ENCODE measurements at places on chromosomes 5 and 9.

- no peak for DNase-seq
These were observed 173.5 kb downstream of the C5orf15 start for GRCh38 chr5:133794771-133795415.

GRCh38 chr5:72363166-72363802 is 43.1 kb downstream of the PTCD2 start:
- no peak for DNase-seq

DNA sequence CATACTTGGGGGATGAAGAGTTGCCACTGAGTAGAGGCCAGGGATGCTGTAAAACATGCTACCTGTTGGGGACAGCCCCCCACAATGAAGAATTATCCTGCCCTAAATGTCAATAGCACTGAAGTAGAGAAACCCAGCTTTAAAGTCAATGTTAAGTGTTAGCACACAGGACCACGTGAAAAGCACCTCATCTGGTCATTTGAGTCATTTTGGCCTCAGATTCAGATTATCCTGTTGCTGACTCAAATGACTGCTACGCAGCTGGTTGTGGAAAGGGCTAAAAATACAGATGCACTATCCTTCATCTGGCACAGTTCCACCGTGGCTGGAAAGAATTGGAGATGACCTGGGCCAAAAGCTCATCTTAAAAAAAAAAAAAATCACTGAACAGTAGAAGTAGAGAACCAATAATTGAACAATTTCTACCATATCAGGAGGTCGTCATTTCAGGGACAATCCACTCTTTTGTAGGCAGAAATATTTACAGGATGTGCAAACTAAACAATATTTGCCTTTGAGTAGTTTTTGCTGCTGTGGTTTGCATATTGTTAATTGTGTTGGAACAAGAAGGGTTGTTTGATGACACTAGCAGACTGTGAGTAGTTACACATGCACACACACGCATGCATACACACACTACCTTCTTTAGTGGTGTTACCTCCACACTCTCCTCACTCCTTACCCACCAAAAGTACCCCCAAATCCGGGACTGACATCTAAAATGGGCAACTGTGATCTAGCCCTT is 195.3 kb upstream of the KLF9 start:
- DNase-seq: no peak

DNA sequence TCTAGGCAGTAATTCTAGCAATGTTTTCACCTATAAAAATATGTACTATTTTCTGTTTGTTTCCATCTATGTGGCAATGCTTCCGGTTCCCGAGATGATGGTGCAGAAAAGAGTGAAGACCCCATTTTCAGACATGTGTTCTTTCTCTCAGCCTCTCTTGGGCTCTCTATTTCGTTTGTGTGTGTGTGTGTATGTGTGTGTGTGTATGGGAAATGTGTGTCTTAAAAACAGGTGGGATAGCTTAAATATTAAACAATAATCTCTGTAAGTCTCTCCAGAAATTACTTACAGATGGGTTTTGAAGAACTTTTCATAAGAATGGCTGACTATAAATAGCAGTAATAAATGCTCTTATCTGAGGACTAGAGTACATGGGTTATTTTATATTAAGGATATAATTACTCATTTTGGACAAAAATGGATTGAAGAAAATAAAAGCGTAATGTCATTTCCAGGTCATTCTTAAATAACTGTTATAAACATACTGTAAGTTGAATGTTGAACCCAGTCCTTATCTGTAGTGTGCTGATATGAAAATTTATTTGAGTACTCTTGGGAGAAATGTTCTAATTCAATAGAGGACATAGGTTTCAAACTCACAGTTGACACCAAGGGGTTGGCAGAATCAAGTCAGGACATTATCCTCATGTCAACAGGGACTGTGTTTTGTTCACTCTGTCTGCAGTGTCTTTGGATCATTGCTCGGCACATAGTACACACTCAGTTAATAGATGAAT is 31.1 kb downstream of the PCSK5 start:
- no peak for DNase-seq

- no peak for DNase-seq
These were observed 41.6 kb downstream of the GADD45G start for GRCh38 chr9:89646189-89646939.

- DNase-seq: no peak
These were observed 182.8 kb downstream of the MCTP1 start for GRCh38 chr5:95102080-95102479.

DNA sequence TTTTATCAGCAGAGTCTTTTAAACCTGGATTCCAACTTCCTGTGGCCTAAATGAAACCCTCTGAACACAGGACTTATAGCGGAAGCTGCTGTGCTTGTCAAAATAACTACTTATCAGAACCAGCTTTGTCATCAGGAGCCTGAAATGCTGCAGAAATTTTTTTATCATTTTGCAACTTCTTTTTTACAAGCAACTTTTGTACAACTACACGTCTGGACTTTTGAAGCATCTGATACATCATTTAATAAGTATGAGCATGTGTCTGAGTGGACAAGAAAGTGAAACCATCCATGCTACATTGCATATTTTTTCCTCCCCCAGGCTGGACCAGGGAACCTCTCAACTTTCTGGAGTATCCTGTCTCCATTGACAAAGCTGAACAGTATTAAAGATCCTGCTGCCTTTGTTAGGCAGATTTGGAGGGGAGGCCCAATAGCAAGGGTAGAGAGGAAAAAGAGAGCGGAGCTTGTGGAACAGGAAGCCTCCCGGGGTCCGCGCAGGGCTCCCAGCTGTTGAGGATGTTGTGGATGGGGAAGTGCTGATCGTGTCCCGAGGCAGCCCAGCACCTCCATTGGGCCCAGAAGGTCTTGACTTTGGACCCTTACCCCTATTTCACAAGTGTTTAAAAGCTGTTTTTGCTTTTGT is 196.6 kb downstream of the MSX2 start:
- DNase-seq: no peak

- DNase-seq: no peak
These were observed 320.9 kb downstream of the NTRK2 start for GRCh38 chr9:84990416-84990815.

GRCh38 chr9:99986642-99987041 is 80.2 kb downstream of the STX17 start:
- DNase-seq: no peak

DNA sequence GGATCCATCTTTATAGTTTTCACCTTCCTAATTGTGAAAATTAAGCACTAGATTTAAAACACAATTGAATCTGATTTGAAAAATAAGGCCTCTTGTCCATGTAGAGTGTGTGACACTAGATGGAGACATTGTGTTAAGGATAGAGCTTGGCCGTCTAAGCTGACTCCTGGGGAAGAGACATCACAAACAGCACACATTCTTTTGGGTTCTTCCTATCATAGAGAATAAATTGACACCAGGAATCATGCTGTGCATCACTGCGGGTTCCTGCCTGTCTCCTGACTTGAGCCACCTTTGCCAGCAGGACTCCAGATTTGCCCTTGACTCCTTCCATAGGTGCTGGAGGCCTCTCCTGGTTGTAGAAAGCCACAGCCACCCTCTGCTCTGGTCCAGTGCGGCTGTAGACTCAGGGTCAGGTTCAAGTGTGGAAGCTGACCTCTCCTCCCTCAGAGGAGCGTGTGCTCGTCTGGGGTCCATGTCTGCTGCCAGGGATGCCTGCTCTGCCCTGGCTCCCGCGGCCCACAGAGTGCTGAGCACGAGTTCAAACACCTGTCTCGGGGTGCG is 11.2 kb downstream of the ROPN1L start:
- peak; percentile 37 for DNase-seq

DNA sequence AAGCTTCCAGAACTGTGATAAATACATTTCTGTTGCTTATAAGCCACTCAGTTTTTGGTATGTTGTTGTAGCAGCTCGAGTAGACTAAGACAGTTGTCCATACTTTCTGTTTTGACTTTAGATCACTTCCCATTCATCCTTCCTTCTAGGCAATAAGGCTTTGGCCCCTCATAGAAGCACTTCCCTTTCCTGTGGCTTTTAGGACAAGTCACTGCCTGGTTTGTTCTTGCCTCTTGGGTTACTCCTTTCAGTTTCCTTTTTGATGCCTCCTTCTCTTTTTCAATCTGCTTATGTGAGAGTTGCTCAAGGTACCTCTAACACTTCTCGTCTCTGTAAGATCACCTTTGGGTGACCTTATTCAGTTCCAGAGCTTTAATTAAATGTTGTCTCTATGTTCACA is 72.4 kb upstream of the NTRK2 start:
- DNase-seq: no peak

GRCh38 chr5:41940641-41941040 is 15.6 kb downstream of the FBXO4 start:
- no peak for DNase-seq

DNA sequence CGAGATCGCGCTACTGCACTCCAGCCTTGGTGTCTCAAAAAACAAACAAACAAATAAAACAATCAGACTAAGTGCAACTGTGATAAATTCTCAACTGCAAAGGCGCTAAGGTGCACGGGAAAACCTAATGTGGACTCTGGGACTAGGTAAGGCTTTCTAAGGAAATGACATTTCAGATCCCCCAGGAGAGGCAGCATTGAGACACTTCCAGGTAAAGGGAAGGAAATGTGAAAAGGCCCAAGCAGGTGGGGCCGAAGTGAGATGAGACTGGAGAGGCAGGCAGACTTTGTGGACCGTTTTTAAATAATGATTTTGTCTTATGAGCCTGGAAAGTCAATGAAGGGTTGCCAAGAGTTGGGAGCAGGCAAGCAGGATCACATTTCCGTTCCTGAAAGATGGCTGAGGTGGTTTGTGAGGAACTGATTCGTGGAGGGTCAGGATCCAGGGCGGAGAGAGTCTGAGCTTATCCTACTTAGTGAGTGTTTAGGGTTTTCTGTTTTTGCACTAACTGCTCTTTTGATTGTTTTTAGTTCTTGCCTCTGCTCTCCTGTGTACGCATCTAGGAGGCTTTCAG is 2.0 kb upstream of the APBA1 start:
- DNase-seq: no peak

- no peak for DNase-seq
These were observed 76.9 kb downstream of the CDH6 start for GRCh38 chr5:31270396-31270795.

GRCh38 chr5:122427621-122428020 is 115.6 kb downstream of the SNCAIP start:
- DNase-seq: no peak

- DNase-seq: no peak
These were observed 314.4 kb upstream of the MSX2 start for GRCh38 chr5:174409971-174410370.

GRCh38 chr5:157548513-157549282 is 26.9 kb downstream of the ADAM19 start:
- DNase-seq: no peak

GRCh38 chr9:30172206-30172605 is 2212.2 kb upstream of the ACO1 start:
- DNase-seq: no peak

DNA sequence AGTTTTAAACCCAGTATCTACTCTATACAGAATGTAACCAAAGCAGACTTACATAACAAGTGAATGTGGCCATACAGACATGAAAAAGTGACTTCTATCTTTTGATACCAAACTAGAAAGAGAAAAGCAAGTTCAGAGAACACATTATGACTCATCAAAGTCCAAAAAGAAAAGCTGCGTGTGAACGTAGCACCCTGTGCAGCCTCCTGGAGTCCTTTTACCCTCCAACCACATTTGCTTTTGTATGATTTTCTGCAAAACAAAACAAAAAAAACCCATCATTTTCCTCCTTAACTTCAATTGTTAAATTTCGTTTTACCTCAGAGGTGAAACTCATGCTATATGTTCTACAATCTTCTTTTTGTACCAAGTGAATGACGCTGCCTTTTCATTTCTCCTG is 2.8 kb upstream of the SMARCA2 start:
- no peak for DNase-seq

- DNase-seq: no peak
These were observed 220.8 kb upstream of the RFX3 start for GRCh38 chr9:3746296-3747275.

DNA sequence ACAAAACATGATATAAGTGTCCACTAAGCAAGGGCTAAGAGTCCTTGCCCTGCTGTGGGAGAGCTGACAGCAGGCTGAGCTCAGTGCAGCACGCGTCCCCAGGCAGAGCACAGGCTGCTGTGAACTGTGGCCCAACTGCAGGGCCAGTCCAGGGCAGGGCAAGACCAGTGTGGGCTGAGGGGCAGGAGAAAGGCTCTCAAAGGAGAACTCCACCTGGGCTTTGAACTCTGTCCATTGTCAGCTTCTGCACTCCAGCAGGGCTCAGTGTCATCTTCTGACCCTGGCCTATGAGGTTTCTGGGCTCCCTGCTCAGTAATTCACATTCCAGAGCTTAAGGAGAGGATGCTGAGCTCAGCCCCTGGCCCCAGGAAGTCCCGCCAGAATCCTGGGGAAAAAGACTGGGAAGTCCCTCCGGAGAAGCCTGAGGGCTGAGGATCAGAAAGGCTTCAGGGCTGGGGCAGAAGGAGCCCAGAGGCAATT is 37.4 kb downstream of the LHFPL2 start:
- peak; percentile 68 for DNase-seq

GRCh38 chr5:19488786-19489185 is 499.2 kb downstream of the CDH18 start:
- DNase-seq: no peak

DNA sequence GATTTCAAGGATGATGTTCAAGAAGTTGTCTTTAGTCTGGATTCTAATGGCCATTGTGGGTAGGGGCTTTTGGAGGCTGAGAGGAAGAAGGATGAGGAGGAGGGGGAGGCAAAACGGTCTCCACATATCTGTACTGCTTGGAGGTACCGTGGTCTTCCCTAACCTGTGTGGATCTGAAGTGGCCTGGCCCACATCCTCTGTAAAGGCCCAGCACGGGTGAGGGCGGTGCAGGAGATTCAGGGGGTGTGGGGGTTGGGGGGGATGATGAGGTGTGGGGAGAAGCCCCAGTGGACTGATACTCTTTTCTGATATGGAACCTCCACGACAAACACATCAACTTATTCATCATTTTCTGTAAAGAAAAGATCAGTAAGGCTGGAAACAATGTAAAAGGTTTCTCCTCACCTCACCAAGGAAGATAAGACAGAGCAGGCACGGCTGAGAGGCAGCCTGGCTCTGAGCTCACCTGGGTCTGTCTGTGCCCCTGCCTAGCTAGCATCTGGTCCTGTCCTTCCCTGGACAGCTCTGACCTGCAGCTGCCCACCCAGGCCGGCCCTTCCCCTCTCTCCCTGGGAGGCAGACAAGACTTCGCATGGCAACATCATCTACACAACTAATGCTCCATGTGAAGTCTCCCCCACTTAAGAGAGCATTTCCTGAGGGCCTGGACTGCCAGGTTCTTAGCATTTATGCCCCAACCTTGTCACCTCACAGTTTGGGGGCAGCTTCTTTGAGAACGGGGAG is 5.6 kb upstream of the IL3 start:
- no peak for DNase-seq
